ENCODE measurements at places on chromosomes 7 and 10.

- H3K4me1 ChIP-seq, result peaks cover 9% of the 10 kb centered on the region
- no peak overlapping the region for H3K27ac ChIP-seq
- no peaks in the 10 kb centered on the region for H3K36me3 ChIP-seq
- no peak for DNase-seq
- no peaks in the 10 kb centered on the region for H3K27me3 ChIP-seq
These were observed 562.7 kb downstream of the GALNT17 start for GRCh38 chr7:71694665-71695064.

GRCh38 chr7:98808751-98809460 is 60.9 kb downstream of the TMEM130 start:
- no peaks in the 10 kb centered on the region for H3K27me3 ChIP-seq
- H3K27ac ChIP-seq, result no peak overlapping the region
- no peak for DNase-seq

- H3K4me1 ChIP-seq, result no peaks in the 10 kb centered on the region
- no peaks in the 10 kb centered on the region for H3K36me3 ChIP-seq
- no peak for DNase-seq
These were observed 1007.3 kb upstream of the CELF2 start for GRCh38 chr10:10010397-10010796.

GRCh38 chr7:50405221-50405620 is 44.9 kb downstream of the FIGNL1 start:
- H3K27me3 ChIP-seq, result peaks cover 7% of the 10 kb centered on the region
- no peak for DNase-seq
- H3K36me3 ChIP-seq, result no peaks in the 10 kb centered on the region
- H3K27ac ChIP-seq, result no peak overlapping the region

DNA sequence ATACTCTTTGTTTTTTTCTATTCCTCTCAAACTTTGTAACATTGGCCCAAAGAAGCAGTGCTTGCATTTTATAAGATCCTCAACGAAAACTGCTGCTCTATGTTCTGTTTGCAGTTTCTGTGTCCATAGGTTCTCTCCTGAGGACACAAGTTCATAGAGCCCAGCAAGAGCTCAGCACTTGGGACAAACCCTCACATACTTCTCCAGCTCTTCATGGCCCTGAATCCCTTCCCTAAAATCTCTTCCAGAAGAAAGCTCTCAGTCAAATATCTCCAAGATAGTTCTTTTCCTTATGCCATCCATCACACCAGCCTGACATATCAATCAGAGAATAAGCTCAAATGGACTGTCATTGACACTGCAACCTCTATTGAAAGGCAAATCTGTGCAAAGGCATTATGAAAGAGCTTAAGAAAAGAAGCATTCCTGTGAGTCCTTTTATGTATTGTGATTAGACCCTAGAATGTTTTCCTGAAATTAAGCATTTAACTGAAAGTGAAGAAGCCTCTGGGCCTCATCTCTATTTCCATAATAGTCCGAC is 405.5 kb downstream of the ANKRD7 start:
- H3K36me3 ChIP-seq, result no peaks in the 10 kb centered on the region
- no peaks in the 10 kb centered on the region for H3K27me3 ChIP-seq

DNA sequence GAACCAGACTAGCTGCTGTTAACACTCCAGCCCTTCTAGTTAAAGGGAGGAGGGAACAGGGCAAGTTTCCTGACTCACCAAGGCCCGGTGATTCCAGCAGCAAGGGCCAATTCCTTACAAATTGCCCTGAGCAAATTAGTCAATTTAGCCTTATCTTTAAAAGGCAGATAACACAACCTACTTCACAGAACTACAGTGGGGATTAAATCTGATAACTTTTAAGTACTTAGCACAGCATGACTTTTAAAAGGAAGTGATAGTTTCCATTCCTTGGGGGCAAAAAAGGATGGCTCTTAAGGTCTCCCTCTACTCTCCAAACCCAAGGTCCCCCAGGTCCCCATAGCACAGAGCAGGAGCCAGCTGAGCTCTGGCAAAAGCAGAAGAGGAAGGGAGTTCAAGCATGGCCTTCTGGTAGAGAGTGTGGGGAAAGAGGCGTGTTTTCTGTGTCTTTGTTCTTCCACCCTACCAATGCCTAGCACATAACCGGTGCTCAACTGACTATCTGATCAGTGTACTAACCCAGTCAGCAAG is 4.0 kb downstream of the CDCA7L start:
- no peak overlapping the region for H3K4me3 ChIP-seq
- H3K4me1 ChIP-seq, result peaks cover 16% of the 10 kb centered on the region
- peaks cover 13% of the 10 kb centered on the region for H3K27me3 ChIP-seq
- DNase-seq, result no peak
- H3K36me3 ChIP-seq, result no peaks in the 10 kb centered on the region
- no peak overlapping the region for H3K27ac ChIP-seq

- no peaks in the 10 kb centered on the region for H3K36me3 ChIP-seq
- H3K4me1 ChIP-seq, result peaks cover 8% of the 10 kb centered on the region
- no peak for DNase-seq
- no peak overlapping the region for H3K4me3 ChIP-seq
- H3K27ac ChIP-seq, result no peak overlapping the region
These were observed 31.7 kb upstream of the ELMO1 start for GRCh38 chr7:37480041-37481031.

DNA sequence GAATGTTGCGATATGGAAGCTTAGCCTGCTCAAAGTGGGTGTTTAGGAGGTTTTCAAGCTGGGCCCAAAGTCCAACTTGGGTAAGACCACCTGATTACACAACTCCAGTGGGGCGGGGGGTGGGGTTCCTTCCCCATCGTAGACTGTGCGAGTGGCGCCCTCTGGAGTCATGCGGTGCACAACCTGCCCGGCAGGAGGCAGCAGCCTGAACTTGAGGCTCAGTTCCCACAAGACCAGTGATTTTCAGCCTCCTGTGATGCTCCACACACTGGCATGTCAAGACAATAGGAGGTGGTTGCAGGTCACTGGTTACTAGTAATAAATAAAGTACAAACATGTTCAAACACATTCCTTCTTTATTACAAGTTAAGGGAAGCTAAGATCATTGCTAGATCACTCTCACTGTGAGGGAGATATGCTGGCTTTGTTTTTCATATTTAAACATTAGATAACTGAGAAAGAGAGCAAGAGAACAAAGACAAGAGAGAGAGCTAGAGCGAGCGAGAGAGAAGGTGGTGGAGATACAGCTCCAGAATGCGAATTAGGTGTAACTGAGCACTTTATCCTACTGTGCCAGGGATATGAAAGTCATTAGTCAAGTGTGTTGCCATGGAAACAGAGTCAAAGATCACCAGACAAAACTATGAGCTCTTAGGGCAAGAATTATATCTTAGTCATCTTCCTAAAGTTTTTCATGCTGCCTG is 97.4 kb upstream of the BMPER start:
- no peak overlapping the region for H3K4me3 ChIP-seq
- H3K4me1 ChIP-seq, result no peaks in the 10 kb centered on the region
- no peaks in the 10 kb centered on the region for H3K36me3 ChIP-seq
- H3K27ac ChIP-seq, result no peak overlapping the region

DNA sequence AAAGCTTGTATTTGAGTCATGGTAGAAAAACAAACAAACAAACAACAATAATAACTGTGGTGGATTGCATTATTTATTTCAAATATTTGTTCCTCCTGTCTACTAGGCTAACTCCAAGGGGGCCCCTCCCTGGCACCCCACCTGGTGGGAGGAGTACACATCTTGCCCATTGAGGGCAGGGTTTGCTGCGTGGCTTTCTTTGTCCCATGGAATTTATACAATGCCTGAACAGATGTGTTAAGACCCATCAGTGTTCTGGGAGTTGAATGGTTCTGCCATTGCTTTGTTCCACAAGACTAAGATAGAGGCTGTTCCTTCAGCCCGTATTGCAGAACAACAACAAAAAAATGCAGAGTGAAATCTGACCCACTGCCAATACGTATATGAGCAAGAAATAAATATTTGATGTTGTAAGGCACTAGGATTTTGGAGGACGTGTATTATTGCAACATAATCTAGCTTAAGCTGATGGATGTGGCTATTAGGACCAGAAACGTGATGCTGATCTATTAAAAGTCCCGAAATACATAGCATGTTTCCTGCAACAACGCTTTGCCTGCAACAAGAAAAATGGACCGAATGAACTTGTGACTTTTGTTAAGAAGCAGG is 119.1 kb upstream of the JCAD start:
- no peak overlapping the region for H3K4me3 ChIP-seq
- H3K4me1 ChIP-seq, result peaks cover 2% of the 10 kb centered on the region
- no peaks in the 10 kb centered on the region for H3K27me3 ChIP-seq
- no peak overlapping the region for H3K27ac ChIP-seq

All from spinal cord (tissue), 10 donors.